ENCODE measurements at places on chromosomes 12 and 14.

DNA sequence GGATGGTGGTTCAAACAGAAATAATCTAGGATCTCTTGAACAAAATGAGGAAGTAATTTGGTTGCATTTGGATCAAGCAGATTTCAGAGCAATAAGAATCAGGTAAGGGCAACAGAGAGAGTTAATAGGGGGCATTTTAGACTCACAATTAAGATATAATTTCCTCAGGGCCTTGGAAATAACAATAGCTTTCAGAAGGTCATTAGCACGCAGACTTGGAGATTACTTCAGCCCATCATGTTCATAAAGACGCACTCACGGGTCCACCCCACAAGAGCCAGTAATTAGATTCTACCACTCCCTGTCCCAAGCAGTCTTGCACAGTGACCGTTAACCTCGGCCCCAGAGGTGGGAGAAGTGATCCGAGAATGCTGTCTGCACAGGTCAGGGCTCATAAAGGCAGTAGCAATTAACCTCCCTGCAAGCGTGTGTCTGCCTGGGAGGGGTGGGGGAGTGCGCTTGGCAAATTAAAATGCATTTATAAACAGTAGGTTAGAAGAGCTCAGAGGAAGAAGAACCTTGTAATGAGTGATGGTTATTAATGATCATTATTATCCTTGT lies 125.7 kb upstream of the CCDC196 start:
- no peak for DNase-seq

GRCh38 chr12:109120095-109120494 lies 3.7 kb downstream of the ACACB start:
- DNase-seq = no peak

DNA sequence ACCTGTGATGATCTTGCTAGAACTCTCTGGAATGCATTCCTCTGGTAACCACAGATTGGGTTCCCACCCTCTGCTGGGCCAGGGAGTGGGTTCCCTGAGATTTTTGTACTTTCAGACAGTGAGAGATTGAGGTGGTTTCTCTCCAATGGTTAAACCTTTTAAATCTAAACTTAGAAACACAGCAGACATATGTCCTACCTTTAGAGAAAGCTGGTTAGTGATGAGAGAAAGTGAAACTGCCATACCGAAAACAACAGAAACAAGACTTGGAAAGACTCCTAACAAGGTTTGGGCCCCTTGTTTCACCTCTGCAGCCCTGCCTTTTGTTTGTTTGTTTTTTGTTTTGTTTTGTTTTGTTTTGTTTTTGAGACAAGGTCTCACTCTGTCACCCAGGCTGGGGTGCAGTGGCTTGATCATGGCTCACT lies 9.7 kb upstream of the SGPP1 start:
- no peak for DNase-seq

DNA sequence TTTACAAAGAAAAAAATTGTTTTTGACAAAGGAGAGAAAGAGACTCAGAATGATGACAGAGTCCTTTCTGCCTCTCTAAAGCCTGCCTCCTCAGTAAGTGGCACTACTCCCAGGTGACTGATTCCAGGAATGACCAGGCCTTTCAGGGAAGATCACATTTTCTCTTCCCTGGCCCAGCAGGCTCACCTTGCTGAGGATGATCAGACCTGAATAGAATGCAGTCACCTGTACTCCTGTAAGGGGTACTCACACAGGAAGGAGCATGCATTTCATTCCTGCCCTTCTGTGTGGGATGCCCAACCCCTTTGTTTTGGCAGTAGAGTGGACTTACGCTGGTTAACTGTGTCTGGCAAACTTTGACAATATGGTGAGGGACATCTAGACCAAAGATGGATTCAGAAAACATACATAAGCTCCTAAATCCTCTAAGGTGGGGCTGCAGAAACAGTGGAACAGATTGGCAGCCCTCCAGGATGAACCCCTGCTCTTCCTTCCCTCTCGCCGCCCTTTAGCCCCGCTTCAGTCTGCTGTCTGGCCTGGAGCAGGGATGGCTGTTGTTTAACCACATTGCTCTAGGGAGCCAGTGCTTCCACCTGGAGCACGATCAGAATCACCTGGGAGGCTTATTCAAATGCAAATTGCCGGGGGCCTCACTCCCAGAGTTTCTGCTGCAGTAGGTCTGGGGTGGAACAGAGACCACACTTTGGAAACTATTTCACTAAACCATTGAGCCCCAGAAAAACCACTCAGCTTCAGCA lies 29.8 kb downstream of the ERG28 start:
- DNase-seq = no peak

DNA sequence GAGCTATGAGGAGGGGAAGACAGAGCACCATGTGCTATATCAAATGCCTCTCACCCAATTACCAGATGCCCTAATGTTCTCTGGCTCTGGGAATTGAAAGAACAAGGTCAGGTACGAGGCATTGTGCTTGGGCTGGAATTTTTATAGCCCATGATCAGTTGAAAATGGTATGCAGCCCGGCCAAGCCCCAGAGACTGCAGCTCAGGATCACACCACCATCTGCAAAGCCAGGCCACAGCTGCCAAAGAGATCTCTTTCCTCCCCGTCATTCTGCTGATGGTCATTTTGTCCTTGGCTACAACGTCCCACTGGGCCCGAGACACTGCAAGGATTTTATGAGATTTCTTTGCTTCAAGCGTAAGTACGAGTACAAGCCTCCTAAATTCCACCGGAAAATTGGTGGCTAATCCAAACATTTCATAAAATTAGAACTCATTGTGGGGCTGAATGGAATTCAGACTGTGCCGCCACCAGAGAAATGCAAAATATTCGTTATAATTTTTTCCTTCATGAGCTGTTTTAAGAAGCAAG lies 15.1 kb downstream of the NUAK1 start:
- no peak for DNase-seq

GRCh38 chr14:31122921-31123320 lies 84.7 kb downstream of the HECTD1 start:
- no peak for DNase-seq

GRCh38 chr12:124040291-124040690 lies 67.3 kb downstream of the ZNF664 start:
- no peak for DNase-seq

- no peak for DNase-seq
Observed at GRCh38 chr14:46432516-46432915, 219.1 kb downstream of the RPL10L start.

DNA sequence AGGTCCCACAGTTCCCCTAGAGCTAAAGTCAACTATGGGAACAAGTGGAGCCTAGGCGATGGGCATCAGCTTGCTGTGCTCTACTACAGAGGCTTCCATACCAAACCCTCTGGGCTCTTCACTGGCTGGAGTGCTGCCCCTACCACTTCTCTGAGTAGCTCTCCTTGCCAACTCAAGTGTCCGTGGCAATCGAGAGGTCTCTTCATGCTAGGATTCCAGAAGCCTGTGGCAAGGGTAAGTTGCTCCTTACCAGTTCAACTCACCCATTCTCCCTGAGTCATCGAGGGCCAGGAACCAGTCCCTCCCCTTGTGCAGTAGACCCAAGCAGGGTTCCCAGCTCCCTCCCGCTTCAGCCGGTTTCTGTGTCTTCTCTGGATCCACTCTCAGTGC lies 76.1 kb downstream of the GALC start:
- DNase-seq = no peak

DNA sequence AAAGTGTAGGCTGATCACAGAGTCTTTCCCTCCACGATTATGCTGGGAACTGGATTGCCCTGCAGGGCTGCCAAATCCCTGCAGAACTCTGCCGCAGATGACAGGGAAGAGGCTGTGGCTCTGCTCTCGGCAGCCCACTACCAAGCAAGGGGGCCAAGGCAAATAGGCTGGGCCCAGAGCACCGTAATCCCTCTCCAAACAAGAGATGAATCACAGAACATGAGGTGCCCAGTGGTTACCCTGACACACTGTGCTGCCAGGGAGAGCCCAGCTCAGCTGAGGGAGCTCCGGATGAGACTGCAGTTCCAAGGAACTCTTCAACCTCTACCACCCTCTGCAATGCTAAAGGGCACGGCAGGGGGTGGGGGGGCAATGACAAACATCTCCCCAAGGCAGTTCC lies 33.9 kb downstream of the STON2 start:
- no peak for DNase-seq

- no peak for DNase-seq
Observed at GRCh38 chr12:98908866-98909265, 263.8 kb downstream of the APAF1 start.

DNA sequence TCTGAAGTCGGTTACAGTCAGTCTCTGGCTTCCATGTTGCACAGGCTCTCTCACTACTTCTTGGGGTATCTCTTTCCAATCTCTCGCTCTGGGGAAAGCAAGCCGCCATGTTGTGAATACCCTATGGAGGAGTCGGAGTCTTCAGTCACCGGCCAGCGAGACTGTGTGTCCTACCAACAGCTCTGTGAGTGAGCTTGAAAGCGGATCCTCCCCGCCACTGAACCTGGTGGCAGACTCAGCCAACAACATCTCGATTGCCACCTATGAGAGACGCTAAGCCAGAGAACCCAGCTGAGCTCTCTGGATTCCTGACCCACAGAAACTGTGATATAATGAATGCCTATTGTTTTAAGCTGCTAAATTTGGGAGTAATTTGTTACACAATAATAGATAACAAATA lies 51.5 kb downstream of the SLC15A4 start:
- no peak for DNase-seq

DNA sequence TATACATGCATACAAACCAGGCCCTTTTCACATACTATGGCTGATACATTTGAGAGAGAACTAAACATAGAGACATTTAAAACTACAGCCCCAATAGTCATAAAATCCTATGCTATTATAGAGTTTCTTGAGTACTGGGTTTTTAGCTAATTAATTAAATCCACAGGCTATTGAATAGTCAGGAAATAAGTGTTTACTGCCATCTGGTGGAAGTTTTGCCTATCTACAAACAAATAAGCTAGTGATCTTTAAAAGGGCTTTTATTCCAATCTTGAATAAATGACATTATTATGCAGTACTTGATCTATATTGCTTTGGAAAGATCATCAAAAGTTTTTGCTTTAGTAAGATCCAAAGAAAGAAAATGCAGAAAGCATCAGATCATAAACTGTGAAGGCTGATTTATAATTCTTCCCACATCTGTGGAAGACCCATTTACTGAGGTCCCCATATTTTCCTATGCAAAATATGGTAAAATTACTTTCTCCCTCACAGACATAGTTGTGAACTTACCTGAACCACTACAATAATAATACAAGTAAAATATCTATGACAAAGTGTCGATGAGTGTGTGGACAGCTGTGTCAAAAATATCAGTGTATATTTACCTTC lies 131.3 kb downstream of the ITPR2 start:
- DNase-seq = no peak

DNA sequence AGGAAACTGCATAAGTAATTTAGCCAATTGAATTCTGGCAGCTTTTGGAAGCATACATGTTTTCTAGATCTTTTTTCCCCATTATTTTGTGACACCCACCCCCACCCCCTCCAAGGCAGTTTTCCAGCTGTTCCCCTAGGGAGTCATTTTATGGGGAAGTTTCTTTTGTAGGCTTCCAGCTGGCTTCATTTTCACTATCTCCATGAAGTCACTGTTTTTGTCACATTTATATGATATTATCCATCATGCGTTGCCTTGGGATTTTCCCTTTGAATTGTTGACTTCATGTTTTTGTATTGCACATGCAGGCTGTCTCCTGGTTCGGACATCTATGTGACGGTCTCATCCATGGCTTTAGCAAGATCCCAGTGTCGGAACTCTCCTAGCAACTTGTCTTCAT lies 233.6 kb upstream of the RGS6 start:
- DNase-seq = no peak

GRCh38 chr12:28024231-28024995 lies 51.9 kb upstream of the PTHLH start:
- no peak for DNase-seq

GRCh38 chr14:83101846-83102245 lies 1568.2 kb upstream of the SEL1L start:
- no peak for DNase-seq

DNA sequence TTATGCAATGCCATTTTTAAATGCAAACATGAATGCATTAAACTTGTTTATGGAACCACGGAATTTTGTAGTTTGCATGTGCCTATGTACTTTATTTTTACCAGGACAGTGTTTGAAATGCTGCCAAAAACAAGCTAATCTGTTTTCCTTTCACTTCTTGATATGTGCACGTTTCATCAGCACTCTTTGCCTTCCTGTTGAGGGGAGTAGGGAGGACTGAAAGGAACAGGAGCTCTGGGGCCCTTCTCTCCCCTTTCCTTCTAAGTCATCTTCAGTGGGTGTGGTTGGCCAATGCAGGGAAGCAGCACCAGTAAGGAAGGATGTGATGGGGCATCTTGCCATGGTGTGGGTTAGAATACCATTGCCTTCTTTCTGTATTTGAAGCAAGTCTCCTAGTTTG lies 12.1 kb upstream of the PPP4R4 start:
- DNase-seq = no peak

- DNase-seq = no peak
Observed at GRCh38 chr12:7695237-7695560, 376 bp downstream of the GDF3 start.

Data from T47D (cell line).